Glomerular endothelial cell (primary cell): ENCODE measurements at places on chromosomes 1 and 21. TPM values are rescaled to one million over a fixed set of nuclear protein-coding genes. Genes with fewer than 3 reads are reported as not detected.

Gene JAK1
- total RNA-seq: 332 and 463 TPM in 2 replicates

Gene SIK1
- total RNA-seq: 0.34 and 14.8 TPM in 2 replicates

Gene LRRC38
- total RNA-seq: 0.19 TPM in 1 of 2 replicates, not detected in the other

Gene EPHA8
- not detected in 2 replicates for total RNA-seq

Gene ATP5PO
- total RNA-seq: 168 and 259 TPM in 2 replicates

Gene KIF2C
- total RNA-seq: 4.7 and 10.3 TPM in 2 replicates

Gene IVNS1ABP
- total RNA-seq: 32.5 and 45.9 TPM in 2 replicates

Gene ASTN1
- total RNA-seq: 0.05 TPM in 1 of 2 replicates, not detected in the other

Gene NGF
- total RNA-seq: 0.93 TPM in 1 of 2 replicates, not detected in the other

Gene IKBKE
- 12.3 and 14.7 TPM in 2 replicates for total RNA-seq

Gene PODN
- 0.24 and 2.5 TPM in 2 replicates for total RNA-seq
